Endothelial cell of umbilical vein (primary cell): ENCODE measurements at places on chromosomes 6 and 20.

GRCh38 chr20:58312836-58313235 lies 3.3 kb downstream of the RAB22A start:
- DNase-seq: no peak

DNA sequence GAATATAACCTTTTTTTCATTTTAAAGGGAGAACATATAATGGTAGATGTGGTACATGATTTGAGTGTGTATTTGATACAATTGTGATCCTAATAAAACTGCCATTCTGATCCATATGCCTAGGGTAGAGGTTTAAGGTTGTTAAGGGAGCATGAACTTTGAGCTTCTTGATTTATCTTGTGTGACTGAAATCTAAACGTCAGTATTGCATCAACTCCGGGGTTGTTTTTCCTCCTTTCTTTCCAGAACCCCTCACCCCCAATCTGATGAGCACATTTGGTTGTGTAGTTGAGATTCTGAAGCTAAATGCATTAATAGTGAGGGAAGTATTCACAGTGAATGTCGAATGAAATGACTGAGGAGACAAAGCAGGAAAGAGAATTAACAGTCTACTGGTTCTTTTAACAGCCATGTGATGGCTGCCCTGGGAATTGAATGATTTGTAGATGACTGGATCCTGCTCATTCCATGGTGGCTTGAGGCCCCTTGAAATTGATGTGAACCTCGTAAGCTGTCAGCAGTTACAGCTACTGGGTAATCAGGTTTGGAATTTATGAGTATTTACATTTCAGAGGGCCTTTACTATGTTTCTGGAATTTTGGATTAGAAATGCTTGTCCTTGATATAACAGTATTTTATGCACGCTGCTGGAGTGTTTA lies 44.8 kb downstream of the FARS2 start:
- DNase-seq: no peak

GRCh38 chr6:31877125-31877650 lies 1.6 kb downstream of the SLC44A4 start:
- DNase-seq: no peak

- no peak for DNase-seq
Measured at GRCh38 chr6:113142671-113143174, 714.4 kb upstream of the MARCKS start.

GRCh38 chr6:53335224-53335994 lies 13.3 kb downstream of the ELOVL5 start:
- no peak for DNase-seq

- DNase-seq: no peak
Measured at GRCh38 chr6:62236784-62237183, 49.2 kb downstream of the KHDRBS2 start.

DNA sequence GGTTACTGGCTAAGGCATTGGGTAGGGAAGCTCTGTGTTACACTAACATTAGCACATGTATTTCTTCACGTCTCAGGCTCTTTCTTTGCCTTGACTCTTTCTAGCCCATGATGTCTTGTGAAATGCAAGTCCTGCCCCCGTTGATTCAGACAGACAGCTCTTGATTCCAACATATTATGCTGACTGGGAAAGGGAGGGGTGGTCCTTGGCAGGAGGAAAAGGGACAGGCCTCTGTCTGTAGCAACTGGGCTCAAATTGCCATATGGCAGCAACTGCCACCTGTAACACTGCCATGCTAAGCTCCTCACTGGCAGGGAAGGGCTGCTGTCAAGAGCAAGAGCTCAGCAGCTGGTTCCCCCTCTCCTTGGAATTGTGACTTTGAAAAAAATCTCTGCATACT lies 5.7 kb upstream of the KCNK15 start:
- no peak for DNase-seq

DNA sequence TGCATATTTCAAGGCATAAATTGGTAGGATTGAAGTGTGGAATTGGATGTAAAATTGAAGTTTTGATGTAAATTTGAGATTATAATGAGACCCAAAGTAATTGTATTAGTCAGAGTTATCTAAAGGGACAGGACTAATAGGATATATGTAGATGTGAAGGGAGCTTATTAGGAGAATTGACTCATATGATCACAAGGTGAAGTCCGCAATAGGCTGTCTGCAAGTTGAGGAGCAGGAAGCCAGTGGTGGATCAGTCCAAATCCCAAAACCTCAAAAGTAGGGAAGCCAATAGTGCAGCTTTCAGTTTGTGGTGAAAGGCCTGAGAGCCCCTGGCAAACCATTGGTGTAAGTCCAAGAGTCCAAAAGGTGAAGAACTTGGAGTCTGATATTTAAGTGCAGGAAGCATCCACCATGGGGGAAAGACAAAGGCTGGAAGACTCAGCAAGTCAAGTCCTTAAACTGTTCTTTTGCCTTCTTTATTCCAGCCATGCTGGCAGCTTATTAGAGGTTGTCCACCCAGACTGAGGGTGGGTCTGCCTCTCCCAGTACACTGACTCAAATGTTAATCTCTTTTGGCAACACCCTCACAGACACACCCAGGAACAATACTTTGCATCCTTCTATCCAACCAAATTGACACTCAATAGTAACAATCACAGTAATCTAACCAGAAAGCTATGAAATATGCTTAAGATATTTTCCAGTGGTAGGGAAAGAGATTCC lies 442.6 kb upstream of the PTCHD4 start:
- DNase-seq: no peak

- DNase-seq: no peak
Measured at GRCh38 chr6:37646097-37646864, 51.4 kb downstream of the MDGA1 start.

GRCh38 chr20:35663516-35664465 lies 909 bp downstream of the CPNE1 start:
- DNase-seq: peak; percentile 45

GRCh38 chr6:163533443-163533842 lies 118.9 kb downstream of the QKI start:
- peak; percentile 54 for DNase-seq

DNA sequence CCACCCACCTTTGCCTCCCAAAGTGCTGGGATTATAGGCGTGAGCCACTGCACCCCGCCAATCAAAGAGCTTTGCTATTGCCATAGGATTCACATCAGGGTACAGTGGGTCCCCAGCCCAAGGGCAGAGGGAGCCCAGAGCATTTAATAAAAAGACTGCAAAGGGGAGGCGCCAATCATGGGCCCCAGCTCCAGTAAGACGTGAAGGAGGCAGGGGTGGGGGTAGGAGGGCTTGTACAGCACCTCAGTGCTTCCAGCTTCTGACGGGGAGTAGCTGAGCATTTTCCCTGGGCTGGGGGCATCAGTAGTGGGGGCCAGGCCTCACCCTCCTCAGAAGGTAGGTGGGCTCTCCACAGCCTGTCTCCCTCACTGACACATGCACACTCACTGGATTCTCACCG lies 1.5 kb downstream of the ADA start:
- DNase-seq: no peak

DNA sequence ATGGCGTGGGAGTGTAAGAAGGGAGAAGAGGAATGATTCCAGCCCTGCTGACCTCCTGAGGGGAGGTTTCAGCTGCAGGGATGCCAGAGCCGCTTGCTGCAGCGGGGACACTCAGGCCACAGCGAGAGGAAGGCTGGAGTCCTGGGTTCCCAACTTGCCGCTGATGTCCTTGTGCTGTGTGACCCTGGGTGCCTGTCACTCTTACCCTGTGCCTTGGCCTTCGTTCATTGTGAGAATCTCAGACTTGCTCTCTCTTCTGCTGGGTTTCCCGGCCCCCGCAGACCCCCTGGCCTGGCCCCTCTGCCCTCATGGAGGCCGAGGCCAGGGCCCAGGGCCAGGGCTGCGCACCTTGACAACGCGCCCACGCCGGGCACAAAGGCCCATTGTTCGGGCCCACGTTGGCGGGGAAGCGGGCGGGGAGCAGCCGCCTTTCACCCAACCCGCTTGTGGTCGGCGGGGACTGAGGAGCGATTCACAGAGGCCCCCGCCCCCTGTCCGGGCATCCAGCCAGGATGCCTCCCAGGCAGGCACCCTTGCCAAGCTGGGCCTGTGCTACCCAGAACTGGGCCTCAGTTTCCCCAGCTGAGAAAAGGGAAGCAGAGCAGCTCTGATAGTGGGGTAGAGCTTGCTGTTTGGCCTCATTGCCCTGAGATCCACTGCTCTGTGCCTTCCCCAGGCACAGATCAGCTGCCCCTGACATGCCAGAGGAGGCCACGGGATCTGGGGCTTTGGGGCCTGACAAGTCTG lies 52.4 kb downstream of the CEBPB start:
- no peak for DNase-seq

- no peak for DNase-seq
Measured at GRCh38 chr6:149139782-149140136, 177.8 kb upstream of the TAB2 start.

GRCh38 chr6:54019860-54020259 lies 91.4 kb upstream of the MLIP start:
- DNase-seq: no peak

DNA sequence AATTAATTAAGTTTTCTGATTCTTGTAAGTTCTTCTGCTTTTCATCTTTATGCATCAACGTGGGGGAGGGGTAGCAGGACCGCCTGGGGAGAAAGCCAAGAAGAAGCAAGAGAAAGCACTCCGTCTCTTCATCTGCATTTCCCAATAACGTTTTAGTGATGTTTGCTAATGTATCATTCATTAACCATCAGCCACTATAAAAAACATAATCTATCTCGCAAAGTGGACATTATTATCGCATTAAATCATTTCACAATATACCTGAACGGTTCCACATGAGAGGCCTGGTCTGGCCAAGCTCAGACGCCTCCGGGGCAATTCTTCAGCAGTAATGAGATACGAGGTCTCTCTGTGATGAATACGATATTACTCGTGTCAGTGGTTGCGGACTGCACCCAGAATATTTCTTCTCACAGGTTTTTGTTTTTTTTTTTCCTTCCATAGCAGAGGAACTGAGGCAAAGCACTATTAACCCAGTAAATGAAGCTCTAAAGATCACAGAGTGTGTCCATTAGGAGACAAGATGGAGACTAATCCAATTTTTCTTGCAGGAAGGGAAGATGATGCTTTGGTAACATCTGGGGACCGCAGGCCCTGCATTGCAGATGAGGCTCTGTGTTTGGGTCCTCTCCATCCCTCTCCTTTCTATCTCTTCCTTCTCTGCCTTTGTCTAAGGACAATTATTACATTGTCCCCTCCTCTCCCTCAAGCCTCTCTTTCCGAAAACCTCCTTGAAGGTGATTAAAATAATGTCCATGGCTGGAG lies 156.1 kb downstream of the SLC35B3 start:
- no peak for DNase-seq

DNA sequence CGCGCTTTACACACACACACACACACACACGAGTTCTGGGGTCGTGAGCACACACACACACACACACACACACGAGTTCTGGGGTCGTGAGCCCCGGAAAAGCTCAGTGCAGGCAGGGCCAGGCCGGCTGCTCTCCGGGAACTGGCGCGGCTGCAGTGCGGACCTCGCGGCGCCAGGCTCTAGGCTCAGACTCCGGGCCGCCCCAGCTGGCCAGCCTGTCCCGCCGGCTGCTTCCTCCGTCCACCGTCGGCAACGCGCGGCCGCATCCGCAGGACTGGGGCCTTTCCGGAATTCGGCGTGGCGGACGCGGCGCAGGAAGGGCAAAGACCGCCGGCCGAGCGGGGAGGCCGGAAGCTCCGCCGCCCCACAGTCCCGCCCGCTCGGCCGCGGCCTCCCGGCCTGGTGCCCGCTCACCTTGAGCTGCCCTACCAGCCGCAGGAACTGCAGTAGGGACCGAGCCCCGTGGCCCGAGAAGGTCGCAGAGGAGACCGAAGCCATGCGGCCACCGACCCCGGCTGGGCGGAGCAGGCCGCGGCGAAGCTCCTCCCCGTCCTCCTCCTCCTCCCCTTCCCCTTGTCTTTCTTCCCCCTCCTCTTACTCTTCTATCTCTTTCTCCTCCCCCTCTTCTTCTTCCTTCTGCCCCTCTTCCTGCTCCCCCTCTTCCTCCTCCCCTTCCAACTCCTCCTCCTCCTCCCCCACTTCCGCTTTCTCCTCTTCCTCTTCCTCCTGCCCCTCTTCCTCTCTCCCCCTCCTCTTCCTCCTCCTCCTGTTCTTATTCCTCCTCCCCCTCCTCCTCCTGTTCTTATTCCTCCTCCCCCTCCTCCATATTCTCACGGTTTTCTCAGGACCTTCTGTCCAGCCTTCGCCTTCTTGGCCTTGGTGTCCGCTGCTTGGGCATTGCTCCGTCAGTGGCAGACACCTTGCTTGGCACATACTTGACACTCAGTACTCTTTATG lies at the start of gene HDDC2:
Gene HDDC2, minus strand, starts transcription at position 533 of the 957 bp plus-strand sequence. Its CDS starts 35 bp downstream, at position 498.
- peak; percentile 78 for DNase-seq

DNA sequence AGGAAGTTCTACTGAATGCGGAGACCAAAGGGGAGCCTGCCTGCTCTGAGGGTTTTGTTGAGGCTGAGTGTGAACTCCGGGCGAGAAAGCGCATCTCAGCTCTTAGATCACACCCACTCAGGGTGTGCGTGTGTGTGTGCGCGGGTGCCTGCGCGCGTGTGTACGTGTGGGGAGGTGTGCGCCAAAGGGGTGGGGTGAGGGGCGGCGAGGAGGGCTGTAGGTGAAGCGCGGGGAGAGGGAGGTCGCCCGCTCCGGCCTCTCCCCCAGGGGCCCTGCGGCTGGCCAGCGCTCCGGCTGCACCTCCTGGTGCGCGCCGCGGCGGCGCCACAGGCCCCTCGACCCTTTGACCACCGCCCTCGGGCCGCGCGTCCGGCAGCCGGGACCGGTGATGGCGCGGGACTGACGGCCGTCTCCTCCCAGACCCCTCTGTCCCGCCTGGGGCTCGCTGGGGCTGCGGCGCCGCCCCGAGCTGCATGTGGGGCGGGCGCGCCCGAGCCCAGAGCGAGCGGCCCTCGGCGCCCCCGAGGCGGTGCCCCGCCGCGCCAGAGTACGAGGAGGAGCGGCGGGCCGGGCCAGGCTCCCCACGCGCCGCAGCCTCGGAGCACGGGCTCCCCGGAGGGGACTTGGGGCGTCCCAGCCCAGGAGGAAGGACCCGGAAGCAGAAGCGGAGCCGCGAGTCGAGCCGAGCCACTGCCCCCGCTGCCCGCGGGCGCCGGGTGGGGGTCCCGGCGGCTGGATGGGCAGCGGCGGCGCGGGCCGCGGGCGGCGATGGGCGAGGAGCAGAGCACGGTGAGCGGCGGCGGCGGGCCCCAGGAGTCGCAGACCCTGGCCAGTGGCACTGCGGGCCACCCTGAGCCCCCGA lies at the start of gene RNF217:
Gene RNF217, plus strand, starts transcription at position 661 of the 862 bp plus-strand sequence. Its CDS starts 108 bp downstream, at position 769.
- DNase-seq: peak; percentile 75

GRCh38 chr6:89723046-89723445 lies 84.5 kb upstream of the LYRM2 start:
- DNase-seq: no peak

- DNase-seq: no peak
Measured at GRCh38 chr6:109702791-109703190, 11.7 kb downstream of the FIG4 start.

DNA sequence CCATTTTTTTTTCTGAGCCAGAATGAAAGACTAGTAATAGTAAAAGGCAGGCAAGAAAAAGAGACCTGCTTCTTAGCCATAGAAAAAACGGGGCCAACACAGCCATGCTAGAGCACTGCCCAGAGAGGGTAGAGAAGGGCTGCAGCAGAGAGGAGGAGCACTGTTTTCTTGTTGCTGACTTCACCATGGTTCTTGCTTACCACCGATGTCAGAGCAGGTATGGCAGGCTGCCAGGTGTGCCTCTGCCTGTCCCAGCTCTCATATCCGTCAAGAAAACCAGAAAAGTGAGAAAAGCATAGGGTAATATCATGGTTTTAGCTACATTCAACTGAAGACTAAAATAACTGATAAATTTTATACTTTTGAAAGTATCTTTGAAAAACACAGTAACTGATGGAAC lies 60.7 kb downstream of the DTNBP1 start:
- no peak for DNase-seq
